ENCODE measurements at places on chromosomes 1 and 21. TPM values are rescaled to one million over a fixed set of nuclear protein-coding genes. Genes with fewer than 3 reads are reported as not detected.

- DNase-seq, result peak; percentile 65
These were observed 36.0 kb downstream of the NUAK2 start for GRCh38 chr1:205285381-205286101.

DNA sequence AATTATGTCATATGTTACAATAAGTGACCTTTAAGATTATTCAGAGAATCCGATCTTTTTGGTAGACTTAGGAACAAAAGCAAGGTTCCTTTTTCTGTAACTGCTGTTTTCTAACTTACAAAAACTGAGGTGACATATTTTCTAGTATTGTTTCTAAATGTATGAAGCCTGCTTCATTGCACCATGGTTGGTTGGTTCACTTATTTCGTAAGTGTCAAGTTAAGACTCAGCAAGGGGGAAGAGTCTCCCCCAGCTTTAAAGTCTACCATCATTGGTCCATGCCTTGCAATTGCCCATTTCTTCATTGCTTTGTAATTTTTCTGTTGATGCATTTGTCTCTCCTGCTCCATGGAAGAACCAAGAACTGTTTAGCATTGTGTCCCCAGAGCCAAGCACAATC lies 136.9 kb downstream of the DISC1 start:
- DNase-seq, result no peak

DNA sequence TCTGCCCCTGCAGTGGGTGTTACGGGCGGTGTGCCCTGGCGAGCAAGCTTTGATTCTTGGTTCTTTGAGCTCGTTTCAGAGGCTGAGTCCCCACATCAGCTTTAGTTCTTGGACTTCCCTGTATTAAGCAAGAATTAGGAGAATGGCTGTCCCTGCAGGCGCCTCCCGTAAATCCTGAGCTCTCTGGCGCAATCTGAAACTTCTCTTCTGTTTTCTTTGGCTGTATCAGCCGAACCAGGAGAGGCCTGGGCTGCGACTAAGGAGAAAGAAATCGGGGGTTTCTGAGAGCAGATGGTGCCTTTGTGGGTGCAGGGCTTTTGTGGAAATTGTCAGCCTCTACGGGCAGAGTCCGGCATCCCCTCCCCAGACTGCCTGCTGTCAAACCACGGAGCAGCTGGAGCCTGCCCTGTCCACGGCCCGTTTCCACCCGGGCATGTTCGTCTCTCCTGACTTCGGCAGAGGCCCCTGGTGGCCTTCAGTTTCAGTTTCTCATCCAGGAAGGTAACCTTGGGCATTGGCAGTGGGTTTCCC lies 17.9 kb downstream of the CSTB start:
- DNase-seq, result peak; percentile 52

Gene NCDN
- total RNA-seq, result 26.4 TPM

Gene ELF3
- total RNA-seq, result 9.9 TPM

DNA sequence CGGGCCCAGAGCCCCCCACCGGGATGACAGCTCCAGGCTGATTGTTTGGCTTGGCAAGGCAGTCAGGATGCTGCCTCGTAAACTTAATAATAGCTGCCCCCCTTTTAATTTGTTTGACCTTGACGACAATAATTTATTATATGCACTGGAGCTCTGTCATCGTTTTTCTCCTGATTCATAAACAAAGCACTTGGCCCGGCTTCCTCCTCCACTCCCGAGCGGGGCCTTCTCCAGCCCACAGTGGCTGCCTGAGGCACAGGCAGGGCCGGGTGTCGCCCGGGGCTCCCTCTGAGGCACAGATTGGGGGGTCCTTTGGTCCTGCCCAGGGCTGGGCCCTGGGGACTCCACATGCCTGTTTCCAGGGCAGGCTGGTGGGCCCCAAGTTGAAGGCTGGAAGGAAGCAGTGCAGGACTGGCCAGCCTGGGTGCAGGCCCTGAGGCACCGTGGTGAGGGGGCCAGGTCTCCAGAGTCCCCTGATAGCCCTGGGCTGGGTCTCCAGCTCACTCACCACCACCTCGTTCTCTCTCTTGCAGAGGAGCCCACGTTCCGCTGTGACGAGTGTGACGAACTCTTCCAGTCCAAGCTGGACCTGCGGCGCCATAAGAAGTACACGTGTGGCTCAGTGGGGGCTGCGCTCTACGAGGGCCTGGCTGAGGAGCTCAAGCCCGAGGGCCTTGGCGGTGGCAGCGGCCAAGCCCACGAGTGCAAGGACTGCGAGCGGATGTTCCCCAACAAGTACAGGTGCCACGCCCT lies 52.0 kb upstream of the ARHGEF16 start:
- DNase-seq, result no peak

Gene KIAA0040
- 4.7 TPM for total RNA-seq

Gene WNT2B
- 0.12 TPM for total RNA-seq

GRCh38 chr1:61741711-61742619 lies at the start of gene PATJ:
Gene PATJ, plus strand, starts transcription at chr1:61742480. Its CDS starts 20,413 bp downstream, at chr1:61762893.
- peak; percentile 40 for DNase-seq

Gene CYP4A11
- total RNA-seq, result not detected

All from Daoy (cell line).